ENCODE measurements at places on chromosomes 3 and 15. TPM values are rescaled to one million over a fixed set of nuclear protein-coding genes. Genes with fewer than 3 reads are reported as not detected.

Gene PLA2G4D
- not detected for total RNA-seq

Gene RASGRF1
- 0.07 TPM for total RNA-seq

Gene NEIL1
- 7.9 TPM for total RNA-seq

Gene NEK10
- 0.30 TPM for total RNA-seq
